ENCODE measurements at places on chromosomes 7 and 10. TPM values are rescaled to one million over a fixed set of nuclear protein-coding genes. Genes with fewer than 3 reads are reported as not detected.

The GALNT11 gene
- total RNA-seq, result 76.2 TPM

The TMEM225B gene
- total RNA-seq, result not detected

The EVX1 gene
- 5.1 TPM for total RNA-seq

The EGR2 gene
- 4.6 TPM for total RNA-seq

DNA sequence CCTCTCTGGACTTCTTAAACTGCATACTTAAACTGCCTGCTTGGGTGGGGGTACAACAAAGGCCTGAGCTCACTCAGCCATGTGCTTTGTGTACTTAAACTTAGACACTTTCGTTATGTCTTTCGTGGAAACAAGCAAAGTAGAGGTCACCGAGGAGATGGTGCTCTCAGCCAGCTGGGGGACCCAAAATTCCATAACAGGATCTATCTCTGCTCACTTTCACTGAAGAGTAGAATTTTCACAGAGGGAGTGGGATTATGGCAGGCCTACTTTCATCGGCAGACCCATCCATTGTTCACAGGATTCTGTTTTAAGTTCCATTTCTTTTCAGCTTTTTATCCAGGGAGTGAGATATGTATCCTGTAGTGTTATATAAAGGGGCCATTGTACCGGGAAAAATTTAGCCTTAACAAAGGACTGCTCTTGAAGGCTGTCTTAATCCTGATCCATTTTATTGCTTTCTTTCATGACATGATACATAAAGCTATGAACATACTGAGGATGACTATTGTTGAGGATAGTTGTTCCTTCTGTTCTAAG is 370.0 kb upstream of the GHITM start:
- DNase-seq, result no peak

GRCh38 chr7:90749262-90749661 is 153.1 kb downstream of the CDK14 start:
- no peak for DNase-seq

DNA sequence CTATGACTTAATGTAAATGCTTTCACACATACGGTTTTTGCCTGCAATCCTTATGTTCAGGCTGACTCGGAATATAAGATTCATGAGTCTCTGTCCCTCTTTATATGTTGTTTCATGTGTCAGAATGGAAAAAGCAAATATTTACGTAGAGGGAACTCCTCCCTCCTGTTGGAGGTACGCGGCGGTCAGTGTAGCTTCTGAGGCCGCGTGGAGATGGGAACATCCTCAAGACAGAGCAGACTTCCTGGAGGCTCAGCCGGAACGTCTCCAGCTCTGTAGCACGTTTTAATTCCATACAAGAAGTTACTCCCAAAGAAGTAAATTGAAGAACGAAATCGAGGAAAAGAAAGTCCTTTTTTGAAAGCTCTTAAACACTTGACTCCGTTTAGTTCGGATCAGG is 248.3 kb downstream of the EBF3 start:
- no peak for DNase-seq

DNA sequence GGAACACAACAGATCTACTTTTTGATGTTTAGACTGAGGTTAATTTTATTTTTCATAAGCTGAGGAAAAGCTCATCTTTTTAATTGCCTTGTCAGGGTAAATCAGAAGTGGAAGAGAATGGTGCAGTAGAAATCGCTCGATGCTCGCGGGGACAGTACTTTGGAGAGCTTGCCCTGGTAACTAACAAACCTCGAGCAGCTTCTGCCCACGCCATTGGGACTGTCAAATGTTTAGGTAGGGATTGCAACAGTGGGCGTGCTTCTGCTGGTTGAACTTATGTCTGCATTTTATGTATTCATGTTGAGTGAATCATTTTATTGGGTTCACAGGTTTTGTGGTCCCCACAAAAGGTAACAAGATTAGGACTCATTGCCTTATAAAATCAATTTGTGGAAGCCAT is 11.7 kb upstream of the HBP1 start:
- no peak for DNase-seq

DNA sequence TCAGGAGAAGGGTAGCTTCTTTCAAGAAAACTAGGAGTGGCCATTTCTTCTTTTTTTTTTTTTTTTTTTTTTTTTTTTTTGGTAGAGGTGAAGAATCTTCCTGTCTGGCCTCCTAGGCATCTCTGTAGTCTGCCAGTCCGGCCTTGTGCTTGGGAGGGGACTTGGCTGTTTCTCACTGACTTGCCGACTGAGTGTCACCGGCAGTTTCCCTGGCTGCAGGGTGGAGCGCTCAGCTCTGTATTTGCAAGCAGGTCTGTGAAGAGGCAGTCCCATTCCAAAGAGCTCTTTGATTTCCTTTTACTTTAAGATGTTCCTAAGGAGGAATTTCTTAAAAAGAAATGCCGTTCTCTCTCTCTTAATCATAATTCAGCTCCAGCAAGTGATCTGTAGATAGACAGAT is 212.6 kb downstream of the ADRA2A start:
- no peak for DNase-seq

Measured in prostate gland (tissue), 2 donors.